C1 segment of cervical spinal cord (tissue), 14 donors: ENCODE measurements at places on chromosomes 6 and 20.

DNA sequence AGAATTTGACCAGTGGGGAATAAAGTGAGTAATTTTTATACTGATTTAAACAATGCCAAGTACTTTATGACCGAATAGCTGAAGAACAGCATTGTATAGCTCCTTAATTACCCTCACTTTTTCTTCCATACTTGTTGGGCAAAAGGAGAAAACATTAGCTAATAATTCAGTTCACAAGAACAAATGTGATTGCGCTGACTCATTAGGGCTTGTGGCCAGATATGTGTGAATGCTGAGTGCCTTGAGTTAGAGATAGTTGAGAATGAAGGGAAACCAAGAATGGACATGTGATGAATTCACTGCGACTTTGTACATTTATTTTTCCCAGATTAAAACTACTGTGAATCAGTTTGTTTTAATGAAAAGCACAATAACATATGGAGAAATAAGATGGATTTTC is 669.4 kb downstream of the TFAP2A start:
- no peak for DNase-seq

GRCh38 chr6:33008944-33009861 is at the start of gene HLA-DOA:
Gene HLA-DOA (minus strand): TSS chr6:33009591.
- DNase-seq, result no peak

- no peak for DNase-seq
Observed at GRCh38 chr6:144346719-144347447, 61.7 kb downstream of the UTRN start.

DNA sequence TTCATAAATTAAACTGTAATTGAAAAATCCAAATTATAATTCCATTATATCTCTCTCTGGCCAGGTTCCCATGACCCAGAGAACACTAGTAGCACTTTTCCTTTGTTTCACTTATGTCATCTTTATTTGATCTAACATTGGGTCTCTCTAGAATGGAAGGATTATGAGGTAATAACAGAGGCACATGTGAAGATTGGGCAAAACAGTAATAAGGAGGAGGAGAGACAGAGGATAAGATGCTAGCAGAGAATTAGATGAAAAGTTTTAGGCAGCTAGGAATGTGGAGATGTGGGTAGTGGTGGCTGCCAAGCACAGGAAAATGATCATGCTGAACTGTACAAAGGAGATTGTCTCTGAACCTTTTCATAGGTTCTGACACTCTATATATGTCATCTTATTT is 3.3 kb downstream of the TAB2 start:
- DNase-seq, result no peak

- no peak for DNase-seq
Observed at GRCh38 chr6:43396408-43397149, 27.1 kb upstream of the ZNF318 start.

DNA sequence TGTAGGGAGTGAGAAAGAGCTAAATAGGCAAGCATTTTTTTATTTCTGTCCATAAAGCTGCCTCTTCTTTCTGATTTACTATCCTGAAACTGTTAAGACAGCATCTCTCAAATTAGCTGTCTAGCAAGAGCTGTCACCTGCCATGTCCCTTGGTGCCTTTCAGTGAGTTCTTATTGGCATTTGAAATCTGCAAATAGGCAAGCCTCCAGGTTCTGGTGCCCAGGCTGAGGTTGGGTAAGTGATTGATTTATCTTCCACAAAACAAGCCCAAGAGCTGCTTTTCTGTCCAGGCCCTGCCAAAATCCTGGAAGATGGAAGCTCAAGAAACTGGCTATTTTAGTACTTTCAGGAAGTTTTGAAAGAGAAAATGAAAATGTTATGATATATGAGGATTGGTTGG is 22.4 kb downstream of the MANEA start:
- DNase-seq, result peak; percentile 5

- DNase-seq, result no peak
Observed at GRCh38 chr6:96888745-96889144, 8.9 kb downstream of the NDUFAF4 start.

DNA sequence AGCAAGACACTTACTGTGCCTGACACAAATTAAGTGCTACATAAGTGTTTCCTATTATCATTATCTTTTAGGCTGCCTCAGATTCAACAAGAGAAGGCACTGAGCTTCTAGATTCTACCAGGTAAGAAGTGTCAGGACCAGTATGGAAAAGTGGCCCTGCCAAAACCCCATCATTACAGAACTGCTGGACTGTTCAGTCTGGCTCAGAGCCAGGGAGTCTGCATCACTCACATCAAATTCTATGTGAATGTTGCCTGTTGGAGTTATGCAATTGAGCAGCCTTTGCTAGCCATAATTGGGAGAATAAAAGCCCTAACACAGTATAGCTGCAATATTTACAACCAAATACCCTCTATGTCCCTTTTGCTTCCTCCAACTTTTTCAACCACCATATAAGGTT is 70.9 kb downstream of the ATG5 start:
- no peak for DNase-seq

DNA sequence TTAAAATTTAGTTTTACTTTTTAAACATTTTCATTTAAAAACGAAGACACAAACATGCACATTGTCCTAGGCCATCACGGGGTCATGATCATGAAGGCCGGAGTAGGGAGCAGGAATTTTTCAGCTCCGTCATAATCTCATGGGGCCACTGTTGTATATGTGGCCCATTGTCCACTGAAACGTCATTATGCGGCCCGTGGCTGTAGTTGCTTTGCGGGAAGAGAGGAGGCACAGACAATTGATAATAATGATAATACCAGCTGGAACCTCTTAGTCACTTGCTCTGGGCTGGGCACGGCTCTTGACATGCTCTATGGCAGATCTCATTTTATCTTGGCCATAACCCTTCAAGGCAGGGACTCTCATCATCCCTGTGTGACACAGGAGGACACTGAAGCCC is 56.5 kb upstream of the FNDC1 start:
- no peak for DNase-seq

DNA sequence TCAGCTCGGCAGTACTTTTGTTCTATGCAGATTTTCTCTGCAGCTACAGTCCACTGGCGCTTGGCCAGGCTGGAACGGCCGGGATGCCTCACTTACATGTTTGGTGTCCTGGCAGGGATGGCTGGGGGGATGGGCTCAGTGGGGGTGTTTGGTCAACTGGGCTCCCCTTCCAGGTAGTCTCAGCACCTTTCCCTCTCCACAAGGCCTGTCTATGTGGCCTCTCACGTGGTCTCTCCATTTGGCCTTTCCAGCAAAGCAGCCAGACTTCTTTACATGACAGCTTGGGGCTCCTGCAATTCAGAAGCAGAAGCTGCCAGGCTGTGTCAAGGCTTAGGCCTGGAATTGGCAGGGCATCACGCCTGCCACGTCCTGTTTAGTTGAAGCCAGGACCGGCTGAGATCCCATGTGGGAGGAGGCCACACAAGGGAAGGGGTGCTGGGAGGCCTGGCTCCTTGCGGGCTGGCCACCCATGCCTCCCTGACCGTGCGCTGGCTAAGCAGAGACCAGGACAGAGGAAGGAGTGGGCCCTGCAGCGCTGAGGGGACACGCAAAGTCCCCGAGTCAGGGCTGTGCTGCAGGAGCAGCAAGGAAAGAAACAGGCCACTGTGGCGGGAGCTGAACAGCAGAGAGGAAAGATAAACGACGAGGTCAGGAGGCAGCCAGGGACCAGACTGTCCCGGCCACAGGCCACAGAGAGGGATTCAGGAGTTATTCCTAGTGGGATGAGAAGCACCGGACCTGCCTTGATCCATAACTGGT is 38.9 kb downstream of the MGME1 start:
- no peak for DNase-seq

GRCh38 chr6:148892247-148892646 is 145.4 kb downstream of the UST start:
- DNase-seq, result no peak

GRCh38 chr6:142845624-142846458 is 99.1 kb downstream of the HIVEP2 start:
- DNase-seq, result peak; percentile 74

GRCh38 chr6:6920114-6920986 is 187.4 kb upstream of the RREB1 start:
- no peak for DNase-seq

DNA sequence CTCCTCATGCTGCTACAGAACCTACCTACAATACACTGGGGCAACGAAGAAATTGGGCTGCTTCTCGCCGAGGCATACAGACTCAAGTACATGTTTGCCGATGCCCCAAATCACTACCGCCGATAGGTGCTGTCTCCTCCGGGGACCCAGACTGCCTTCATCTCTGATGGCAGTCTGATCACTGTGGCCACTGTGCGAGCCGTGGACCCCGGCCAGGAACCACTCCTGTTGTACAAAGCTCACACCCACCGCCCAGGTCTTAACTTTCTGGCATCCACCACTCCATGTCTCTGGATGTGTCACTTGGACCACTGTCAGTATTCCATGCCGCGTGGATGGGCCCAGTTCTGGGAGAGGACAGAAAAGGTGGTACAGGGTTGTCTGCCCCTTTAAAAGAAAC is 22.7 kb upstream of the RNF8 start:
- no peak for DNase-seq

DNA sequence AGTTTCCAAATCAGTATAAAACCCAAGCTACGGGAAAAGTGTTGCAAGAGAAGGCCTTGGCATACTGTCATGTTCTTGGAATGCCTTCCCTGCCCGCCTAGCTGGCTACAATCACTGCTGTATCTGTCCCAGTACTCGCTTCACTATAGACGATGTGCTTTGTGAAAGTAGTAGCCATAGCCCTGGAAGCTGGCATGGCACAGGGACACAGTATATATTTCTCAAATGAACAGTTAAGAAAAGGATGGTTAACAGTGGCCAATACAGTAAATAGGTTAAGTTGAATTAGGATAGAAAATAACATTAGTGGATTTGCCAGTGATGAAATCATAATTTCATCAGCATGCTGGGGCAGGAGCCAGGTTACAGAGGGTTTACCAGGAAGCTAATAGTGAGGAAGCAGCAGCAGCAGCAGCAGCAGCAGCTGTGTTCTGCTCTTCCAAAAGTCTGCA is 499.3 kb downstream of the CDKAL1 start:
- no peak for DNase-seq

DNA sequence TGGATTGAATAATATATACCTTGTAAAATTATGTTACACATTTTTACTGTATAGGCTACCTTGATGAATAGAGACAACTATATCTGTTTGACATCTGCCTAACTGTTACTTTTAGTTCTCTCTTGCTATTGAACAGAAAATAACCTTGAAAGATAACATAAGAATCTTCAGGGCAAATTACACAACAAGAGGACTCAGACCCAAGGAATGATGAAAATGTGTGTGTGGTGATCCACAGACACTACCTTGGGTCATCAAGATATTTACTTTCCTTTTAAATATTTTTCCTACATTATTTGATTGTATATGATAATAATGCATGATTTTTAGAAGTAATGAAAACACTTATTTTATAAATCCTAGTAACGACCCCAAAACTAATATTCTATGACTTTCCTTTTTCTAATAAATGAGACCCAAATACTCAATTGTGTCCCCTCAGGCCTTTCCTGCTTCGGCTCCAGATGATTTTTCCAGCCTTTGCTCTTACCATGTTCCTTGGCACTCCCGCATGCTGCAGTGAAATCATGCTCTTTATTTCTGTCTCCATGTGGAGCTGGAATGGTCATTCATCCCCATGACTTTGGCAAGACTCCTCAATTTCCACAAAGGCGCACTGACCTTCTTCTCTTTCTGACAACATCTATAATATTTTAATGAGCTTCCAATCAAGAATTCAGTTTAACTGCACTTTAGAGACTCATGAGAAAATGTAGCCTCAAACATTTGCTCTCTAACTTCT is 187.6 kb downstream of the EPM2A start:
- DNase-seq, result peak; percentile 13

- no peak for DNase-seq
Observed at GRCh38 chr6:34723203-34723602, 26.6 kb upstream of the ILRUN start.

- DNase-seq, result no peak
Observed at GRCh38 chr6:132865364-132865763, 51.0 kb downstream of the RPS12 start.
